ENCODE measurements at places on chromosomes 3 and 15.

GRCh38 chr3:137764563-137765309 is 621 bp downstream of the SOX14 start:
- no peak for DNase-seq

- DNase-seq: no peak
These were observed 36.0 kb upstream of the AADAC start for GRCh38 chr3:151777880-151778279.

- peak; percentile 44 for DNase-seq
These were observed 111.6 kb downstream of the KBTBD8 start for GRCh38 chr3:67109651-67110204.

- DNase-seq: no peak
These were observed 619.2 kb downstream of the NAALADL2 start for GRCh38 chr3:175478301-175478700.

- no peak for DNase-seq
These were observed at the start of gene SKOR1 for GRCh38 chr15:67824976-67825880. Gene SKOR1 (plus strand): TSS chr15:67825509. CDS start chr15:67825603, 94 bp downstream.

All from OCI-M1 (cell line).